ENCODE measurements at places on chromosomes 12 and 14.

- no peak for DNase-seq
Measured at GRCh38 chr12:91098941-91099340, 12.4 kb downstream of the LUM start.

GRCh38 chr12:43238281-43238680 lies 313.7 kb downstream of the ADAMTS20 start:
- DNase-seq, result no peak

DNA sequence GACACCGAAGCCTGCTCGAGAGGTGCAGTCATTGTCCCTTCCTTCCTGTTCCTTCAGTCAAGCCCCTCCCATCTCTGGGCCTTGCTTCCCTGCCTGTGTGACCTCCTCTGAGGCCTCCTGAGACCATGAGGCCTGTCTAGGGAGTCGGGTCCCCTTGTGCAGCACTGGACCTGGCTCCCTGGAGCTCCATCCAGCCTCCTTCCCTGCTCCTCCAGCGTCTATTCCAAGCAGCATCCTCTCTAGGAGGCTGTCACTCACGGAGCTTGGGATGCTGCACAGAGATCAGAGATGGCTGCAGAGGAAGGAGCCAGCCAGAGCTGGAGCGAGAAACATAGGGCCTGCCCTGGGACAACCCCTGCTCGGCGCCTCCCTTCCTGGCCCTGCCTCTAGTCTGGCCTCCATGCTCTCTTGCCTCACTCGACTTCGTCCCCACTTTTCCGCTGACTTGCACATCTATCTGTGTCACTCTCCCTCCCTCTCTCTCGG lies 142.7 kb downstream of the BCL11B start:
- no peak for DNase-seq

DNA sequence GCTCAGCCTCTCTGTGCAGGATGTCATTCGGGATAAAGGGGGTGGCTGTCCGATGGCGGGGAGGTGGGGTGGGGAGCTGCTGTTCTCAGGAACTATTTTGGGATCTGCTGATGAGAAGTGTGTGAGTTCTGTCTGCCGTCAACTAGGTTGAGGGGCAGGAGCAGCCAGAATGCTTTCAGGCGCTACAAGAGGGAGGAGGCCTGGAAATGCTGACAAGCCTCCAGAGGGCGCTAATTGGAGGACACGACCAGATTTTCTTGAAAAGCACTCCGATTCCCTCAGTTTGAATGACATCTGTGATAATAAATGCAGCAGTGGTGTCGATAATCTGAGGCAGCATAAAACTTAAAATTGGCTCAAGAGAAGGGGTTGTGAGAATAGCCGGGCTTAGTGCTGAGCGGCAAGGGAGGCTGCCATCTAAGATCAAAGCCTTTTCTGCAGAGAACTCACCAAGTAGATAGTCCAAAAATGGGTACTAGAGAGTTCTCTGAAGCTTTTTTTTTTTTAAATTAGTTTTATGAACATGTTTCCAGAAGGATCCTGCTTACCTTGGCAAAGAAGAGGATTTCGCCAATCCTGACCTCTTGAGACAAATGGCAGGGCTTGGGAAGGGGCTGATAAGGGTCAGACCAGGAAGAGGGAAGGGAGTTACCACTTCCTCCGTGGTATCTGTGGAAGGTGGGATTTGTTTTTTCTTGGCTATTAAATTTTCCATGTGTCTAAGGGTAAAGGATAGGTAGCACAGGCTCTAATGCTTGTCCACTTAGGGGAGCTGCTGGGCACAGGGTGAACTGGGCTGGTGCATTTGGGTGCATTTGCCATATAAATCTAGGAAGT lies 94.4 kb downstream of the CRACR2A start:
- peak; percentile 1 for DNase-seq

GRCh38 chr12:106892075-106892474 lies 63.6 kb upstream of the TMEM263 start:
- DNase-seq, result no peak

DNA sequence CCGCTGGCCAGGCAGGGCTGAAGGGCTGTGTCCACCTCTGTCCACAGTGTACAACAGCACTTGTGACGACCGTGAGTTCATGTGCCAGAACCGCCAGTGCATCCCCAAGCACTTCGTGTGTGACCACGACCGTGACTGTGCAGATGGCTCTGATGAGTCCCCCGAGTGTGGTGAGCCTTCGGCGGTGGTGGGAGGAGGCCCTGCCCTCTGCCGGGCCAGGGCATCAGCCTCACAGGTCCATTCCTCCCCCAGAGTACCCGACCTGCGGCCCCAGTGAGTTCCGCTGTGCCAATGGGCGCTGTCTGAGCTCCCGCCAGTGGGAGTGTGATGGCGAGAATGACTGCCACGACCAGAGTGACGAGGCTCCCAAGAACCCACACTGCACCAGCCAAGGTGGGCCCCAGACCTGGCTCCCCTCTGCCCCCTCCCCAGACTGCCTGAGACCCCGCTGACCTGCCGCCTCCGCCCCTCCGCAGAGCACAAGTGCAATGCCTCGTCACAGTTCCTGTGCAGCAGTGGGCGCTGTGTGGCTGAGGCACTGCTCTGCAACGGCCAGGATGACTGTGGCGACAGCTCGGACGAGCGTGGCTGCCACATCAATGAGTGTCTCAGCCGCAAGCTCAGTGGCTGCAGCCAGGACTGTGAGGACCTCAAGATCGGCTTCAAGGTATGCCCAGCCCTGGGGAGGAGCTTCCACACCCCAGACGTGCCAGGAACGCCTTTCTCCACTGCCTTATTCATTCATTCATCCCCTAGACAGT lies 20.8 kb upstream of the NXPH4 start:
- peak; percentile 43 for DNase-seq

GRCh38 chr12:82034769-82035168 lies 275.6 kb upstream of the PPFIA2 start:
- no peak for DNase-seq

- DNase-seq, result no peak
Measured at GRCh38 chr14:56137453-56137807, 19.2 kb downstream of the PELI2 start.

DNA sequence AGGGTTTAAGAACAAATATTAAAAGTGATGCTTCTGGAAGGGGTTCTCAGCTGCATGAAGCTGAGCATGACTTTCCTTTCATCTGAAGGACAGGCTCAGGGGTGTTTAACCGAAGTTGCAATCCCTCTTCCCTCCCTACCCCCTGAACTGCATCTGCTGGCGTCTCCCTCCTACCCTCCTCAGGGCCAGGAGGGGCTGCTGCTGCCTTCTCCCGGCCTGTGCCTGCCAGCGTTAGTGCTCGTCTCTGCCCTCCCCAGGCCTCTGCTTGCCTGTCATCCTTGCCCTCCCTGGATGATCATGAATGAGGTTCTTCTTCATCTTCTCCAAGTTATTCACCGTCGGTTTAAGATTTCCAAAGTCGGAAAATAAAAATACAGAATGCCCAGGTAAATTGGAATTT lies 12.2 kb downstream of the SMOC1 start:
- DNase-seq, result no peak

GRCh38 chr14:87331991-87332390 lies 661.0 kb downstream of the GALC start:
- DNase-seq, result no peak

DNA sequence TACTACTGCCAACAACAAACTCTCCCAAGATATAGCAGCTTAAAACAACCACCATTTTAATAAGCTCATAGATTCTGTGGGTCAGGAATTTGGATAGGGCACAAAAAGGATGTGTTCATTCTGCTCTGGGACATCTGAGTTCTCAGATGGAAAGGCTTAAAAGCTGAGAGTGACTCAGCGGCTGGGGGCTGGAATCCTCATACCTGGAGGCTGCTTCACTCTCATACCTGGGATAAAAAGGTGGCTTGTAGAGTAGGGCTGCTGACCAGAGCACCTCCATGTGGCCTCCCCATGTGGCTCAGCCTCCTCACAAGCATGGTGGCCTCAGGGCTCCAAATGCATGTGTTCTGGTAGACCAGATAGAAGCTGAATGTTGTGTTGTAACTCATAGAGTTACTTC lies 20.2 kb upstream of the PELI2 start:
- DNase-seq, result no peak

GRCh38 chr14:72524295-72524629 lies 369.6 kb downstream of the DPF3 start:
- DNase-seq, result peak; percentile 10

GRCh38 chr12:509500-509899 lies 49.8 kb downstream of the B4GALNT3 start:
- no peak for DNase-seq

DNA sequence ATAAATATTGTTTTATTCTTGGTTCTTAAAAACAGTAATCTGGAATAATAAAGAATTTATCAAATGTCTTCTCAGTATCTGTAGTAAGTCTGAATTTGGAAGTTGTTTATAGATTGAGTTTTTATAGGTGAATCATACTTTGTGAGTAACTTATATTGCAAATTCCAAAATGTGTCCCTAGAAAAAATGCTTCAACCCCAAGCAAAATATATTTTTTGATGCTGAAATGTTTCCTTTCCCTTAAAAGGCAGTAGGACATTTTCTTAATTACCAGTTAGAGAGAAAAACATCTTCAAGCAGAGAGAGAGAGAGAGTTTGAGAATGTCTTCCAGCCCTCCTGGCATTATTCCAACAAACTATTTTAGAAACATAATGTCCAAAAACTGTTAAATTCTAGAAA lies 37.9 kb downstream of the PELI2 start:
- DNase-seq, result no peak

GRCh38 chr14:51419685-51420084 lies 179.6 kb downstream of the TMX1 start:
- DNase-seq, result no peak

DNA sequence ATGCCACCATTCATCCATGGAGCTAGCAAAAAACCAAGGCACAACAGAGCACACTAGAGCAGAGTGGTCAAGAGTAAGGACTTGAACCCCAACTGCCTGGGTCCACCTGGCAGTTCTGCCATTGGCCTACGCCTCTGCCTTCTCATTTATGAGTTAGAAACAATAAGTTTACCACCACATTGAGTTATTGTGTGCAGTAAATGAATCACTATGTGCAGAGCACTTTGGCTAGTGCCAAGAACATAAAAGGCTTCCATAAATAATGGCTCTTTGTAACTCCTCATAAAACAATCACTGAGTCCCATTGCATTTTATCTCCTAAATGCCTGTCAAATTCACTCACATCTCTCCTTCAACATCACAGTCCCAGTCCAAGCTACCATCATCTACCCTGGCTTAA lies 86.3 kb downstream of the OTX2 start:
- DNase-seq, result no peak

DNA sequence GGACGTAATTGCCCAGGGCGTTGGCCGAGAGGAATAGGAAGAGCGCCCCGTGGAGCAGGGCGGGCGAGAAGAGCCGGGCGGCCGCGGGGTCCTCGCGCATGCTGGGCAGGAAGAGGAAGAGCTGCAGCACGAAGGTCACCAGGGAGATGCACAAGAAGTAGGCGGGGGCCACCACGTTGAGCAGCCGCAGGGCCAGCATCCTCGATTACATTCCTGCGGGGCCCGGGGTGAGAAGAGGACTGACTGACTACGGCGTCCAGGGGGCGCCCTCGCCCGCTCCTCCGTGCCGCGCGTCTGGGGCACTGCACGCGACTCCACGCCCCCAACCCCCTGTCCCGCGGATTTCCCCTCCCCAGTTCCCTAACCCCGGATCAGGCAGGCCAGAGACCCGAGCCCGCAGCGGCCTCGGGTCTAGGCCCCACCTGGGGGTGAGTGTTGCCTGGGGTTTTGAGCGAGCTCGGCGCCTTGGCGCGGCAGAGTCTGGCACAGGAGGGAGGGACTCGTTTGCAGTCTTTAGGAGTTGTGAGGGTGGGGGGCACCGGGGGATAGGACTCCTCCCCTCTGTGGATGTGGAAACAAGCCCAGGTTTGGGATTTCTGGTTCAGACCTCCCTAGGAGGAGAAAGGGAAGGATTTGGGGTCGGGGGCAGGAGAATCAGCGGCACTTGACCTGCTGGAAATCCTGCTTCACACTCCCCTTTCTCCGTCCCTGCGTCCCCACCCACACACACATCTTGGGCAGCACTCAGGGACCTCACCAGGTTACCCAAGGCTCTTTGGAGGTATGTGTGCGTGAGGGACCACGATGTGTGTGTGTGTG lies 1.8 kb downstream of the ZDHHC22 start:
- peak; percentile 43 for DNase-seq

DNA sequence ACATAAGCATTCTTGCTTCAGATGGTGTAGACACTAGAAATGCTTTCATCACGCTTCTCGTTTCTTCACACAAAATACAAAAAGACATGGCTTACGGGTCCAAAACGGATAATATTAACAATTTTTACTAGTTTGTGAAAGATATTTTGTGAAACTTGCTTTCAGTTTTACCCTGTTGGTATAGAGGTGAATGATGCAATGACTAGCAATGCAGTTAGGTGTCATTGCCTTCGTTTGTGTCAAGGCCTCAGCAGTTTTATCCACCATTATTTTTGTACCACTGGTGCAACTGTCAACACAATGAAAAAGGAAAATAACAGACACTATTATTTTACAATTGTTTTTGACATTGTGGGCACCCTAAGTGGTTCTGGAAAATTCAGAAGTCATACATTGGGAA lies 323.0 kb downstream of the FLRT2 start:
- no peak for DNase-seq

DNA sequence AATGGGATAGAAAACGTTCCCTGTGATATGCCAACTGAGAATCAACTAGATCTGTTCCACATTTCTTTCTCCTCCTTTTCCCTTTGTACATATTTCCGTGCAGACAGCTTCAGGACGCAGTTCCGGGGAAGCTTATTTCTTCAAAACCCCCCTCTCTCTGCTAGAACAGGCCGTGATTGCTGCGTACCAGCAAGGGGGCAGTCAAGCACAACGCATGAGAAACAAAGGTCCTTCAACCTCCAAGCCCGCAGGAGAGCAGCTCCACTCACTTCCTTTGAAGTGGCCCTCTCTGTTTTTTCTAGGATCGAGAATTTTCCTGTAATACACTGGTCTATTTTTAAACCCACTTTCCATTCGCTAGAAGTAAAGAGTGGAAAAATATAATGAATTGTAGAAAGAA lies 80.8 kb downstream of the ZNF664 start:
- no peak for DNase-seq

DNA sequence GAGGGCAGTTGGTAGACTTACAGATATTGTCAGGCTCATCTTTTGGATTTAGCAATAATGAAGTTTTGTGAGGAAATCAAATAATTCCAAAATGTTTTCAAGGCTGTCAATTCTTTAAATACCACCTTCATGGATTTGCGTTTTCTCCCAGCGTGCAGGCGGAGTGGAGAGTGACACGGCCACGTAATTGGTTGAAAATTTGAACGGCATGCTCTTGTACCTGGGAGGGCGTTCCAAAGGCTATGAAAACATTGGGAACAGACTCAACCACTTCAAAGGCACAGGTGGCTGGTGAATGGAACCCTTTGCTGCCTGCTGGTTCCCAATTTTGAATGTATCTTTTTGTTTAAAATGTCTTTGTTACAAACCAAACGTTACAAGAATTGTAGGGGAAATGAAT lies 12.4 kb downstream of the SMIM41 start:
- DNase-seq, result no peak

DNA sequence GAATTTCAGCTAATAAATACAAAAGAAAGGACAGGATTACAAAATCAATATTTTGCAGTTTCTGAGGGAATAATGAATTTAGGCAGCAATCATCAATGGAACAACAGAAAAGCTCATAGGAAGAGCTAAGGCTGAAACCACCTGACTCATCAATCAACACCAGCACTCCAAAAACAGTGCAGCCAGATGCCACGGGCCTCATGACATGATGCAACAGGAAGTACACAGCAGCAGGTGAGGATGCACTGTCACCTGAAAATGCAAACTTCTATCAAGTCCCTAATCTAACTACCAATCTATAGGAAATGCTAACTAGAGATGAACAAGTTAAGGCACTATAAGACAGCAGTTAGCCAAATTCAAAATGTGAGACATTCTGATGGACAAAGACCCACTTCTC lies 21.7 kb downstream of the GNS start:
- no peak for DNase-seq

All from Kasumi-1 (cell line).